ENCODE measurements at places on chromosomes 1 and 21. TPM values are rescaled to one million over a fixed set of nuclear protein-coding genes. Genes with fewer than 3 reads are reported as not detected.

DNA sequence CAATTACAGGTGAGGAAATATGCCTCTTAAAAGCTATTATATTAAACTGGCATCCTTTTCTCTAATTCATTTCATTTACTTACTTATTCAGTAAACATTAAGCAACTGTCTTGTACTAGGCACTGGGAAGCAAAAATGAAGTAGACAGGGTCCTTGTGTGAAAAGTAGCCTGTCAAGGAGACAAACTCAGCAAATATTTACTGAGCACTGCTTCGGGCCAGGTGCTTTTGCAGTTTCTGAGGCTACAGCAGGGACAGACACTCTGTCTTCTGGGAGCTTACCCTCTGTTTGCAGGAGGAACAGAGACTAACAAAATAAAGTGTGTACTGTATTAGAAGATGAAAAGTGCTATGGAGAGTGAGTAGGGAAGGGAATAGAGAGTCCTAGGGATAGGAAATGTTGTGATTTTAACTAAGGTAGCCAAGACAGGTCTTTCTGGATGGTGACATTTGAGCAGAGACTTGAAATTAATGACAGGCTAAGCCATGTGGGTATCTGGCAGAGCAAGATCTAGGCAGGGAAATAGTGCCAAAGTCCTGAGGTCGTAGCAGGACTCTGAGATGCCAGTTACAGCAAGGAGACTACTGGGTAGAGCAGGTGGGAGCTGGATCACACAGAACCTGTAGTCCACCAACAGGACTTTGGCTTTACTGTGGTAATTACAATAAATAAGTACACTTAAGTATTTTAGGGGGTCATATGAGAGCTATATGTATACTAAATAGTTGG is 133.0 kb downstream of the ITSN1 start:
- DNase-seq = no peak
- no peaks in the 10 kb centered on the region for H3K27me3 ChIP-seq
- no peaks in the 10 kb centered on the region for H3K4me1 ChIP-seq
- H3K4me3 ChIP-seq = no peak overlapping the region
- peaks cover 2% of the 10 kb centered on the region for H3K36me3 ChIP-seq

DNA sequence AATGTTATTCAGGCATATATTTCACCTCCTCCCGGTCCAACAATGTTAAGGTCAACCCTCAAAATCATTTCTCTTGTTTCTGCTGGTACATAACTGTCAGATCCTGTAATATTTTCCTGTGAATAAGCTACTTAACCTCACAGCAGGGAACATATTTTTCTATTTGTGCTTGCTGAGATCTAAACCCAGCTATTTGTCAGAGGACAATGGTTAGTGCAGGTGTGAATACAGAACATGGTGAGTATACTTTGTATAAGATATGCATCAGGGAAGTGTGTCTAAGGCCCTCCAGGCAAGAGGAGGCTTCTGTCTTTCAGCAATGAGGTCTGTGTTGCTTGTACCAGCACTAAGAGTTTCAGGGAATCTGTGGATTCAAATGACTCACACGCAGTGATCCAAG is 970.6 kb downstream of the NCAM2 start:
- H3K36me3 ChIP-seq = no peaks in the 10 kb centered on the region
- DNase-seq = no peak
- no peaks in the 10 kb centered on the region for H3K27me3 ChIP-seq
- H3K4me3 ChIP-seq = no peak overlapping the region
- no peak overlapping the region for H3K27ac ChIP-seq

GRCh38 chr1:60866226-60866900 is 216.0 kb upstream of the NFIA start:
- H3K4me1 ChIP-seq = no peaks in the 10 kb centered on the region
- DNase-seq = no peak
- H3K27ac ChIP-seq = no peak overlapping the region
- no peak overlapping the region for H3K4me3 ChIP-seq
- peaks cover 1% of the 10 kb centered on the region for H3K27me3 ChIP-seq
- no peaks in the 10 kb centered on the region for H3K36me3 ChIP-seq

GRCh38 chr1:207941665-207942064 is 30.7 kb upstream of the CD34 start:
- H3K27ac ChIP-seq = no peak overlapping the region
- H3K4me1 ChIP-seq = no peaks in the 10 kb centered on the region
- no peaks in the 10 kb centered on the region for H3K36me3 ChIP-seq
- no peak for DNase-seq
- no peak overlapping the region for H3K4me3 ChIP-seq

DNA sequence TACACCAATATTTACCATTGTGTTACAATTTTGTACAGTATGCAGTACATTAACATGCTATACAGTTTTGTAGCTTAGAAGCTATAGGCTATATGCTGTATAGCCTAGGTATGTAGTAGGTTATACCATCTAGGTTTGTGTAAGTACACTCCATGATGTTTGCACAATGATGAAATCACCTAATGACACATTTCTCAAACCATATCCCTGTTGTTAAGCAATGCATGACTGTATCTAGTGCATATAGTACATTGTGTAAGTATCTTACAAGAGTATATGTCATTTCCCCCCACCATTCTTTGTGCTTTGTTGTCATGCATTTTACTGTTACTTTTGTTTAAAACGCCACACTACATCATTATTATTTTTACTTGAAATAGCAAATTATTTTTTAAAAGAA is 65.7 kb upstream of the RNF11 start:
- DNase-seq = no peak
- H3K4me3 ChIP-seq = no peak overlapping the region
- peaks cover 8% of the 10 kb centered on the region for H3K4me1 ChIP-seq
- H3K27ac ChIP-seq = no peak overlapping the region
- peaks cover 5% of the 10 kb centered on the region for H3K27me3 ChIP-seq

The FBXO42 gene
- 10.2 TPM for total RNA-seq

DNA sequence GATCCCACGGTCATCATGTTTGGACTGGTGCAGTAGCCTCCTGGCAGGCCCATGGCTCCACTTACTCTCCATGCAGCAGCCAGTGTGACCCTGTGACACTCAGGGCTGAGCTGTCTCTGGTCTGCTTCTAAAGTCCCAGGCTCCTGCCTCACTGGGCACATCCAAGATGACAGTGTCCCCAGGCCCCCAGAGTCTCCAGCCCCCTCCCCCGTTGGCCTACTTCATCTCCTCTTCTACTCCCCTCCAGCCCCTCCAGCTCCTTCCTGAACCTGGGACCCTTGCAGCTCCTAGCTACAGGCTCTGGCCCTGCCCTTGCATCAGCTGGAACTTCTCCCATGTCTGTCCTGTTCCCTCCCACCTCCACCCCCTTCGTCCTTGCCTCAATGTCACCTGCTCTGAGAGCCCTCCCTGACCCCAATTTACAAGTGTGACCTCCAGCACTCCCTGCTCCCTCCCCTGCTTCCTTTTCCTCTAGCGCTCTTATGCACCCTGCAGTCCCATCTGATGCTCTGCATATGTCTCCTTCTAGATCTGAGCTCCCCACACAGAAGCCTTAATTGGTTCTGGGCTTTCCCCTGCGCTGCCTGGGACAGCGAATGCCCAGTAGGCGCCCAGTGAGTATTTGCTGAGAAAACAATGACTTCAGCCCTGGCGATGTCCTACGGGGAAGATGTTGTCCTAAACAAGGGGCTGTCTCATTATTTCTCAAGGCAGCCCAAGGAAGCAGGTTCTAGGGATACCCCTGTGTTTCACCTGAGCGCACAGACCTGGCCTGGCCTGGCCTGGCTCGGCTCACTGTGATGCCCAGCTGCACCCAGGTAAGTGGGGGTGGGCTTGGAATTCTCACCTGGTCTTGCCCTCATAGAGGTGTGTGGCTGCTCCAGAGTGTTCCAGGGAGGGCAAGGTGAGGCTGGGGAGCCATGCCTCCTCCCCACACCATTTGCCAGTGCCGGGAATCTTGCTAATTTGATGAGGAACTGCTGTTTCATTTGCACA is 600.6 kb downstream of the PTPRU start:
- peaks cover 21% of the 10 kb centered on the region for H3K27me3 ChIP-seq
- H3K36me3 ChIP-seq = no peaks in the 10 kb centered on the region
- H3K27ac ChIP-seq = no peak overlapping the region

DNA sequence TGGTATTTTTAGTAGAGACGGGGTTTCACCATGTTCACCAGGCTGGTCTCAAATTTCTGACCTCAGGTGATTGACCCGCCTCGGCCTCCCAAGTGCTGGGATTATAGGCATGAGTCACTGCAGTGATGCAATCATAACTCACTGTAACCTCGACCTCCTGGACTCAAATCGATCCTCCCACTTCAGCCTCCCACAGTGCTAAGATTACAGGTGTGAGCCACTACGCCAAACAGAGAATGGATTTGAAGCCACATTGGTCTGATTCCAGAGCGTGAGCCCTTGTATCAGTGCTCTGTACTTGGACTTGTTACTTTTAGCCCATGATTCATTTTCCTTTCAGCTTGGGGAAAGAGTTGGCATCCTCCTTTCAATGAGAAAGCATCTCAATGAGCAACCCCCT is 14.9 kb upstream of the ZNF683 start:
- peaks cover 30% of the 10 kb centered on the region for H3K4me1 ChIP-seq
- DNase-seq = no peak
- no peak overlapping the region for H3K4me3 ChIP-seq
- H3K36me3 ChIP-seq = no peaks in the 10 kb centered on the region

GRCh38 chr1:30034627-30035521 is 688.5 kb downstream of the MATN1 start:
- DNase-seq = no peak
- H3K27ac ChIP-seq = no peak overlapping the region
- H3K36me3 ChIP-seq = no peaks in the 10 kb centered on the region

The ARHGEF11 gene
- 3.2 TPM for total RNA-seq

DNA sequence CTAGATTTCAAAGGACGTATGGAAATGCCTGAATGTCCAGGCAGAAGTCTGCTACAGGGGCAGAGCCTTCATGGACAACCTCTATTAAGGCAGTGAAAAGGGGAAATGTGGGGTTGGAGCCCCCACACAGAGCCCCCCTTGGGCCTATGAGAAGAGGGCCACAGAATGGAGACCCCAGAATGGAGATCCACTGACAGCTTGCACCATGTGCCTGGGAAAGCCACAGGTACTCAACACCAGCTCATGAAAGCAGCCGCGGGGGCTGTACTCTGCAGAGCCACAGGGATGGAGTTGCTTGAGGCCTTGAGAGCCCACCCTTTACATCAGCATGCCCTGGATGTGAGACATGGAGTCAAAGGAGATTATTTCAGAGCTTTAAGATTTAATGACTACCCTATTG is 108.7 kb downstream of the DMRTB1 start:
- H3K27me3 ChIP-seq = peaks cover 1% of the 10 kb centered on the region
- peaks cover 4% of the 10 kb centered on the region for H3K36me3 ChIP-seq
- DNase-seq = peak; percentile 2
- H3K27ac ChIP-seq = no peak overlapping the region

- H3K36me3 ChIP-seq = peaks cover 33% of the 10 kb centered on the region
- H3K4me1 ChIP-seq = peaks cover 82% of the 10 kb centered on the region
- no peak for DNase-seq
- no peak overlapping the region for H3K27ac ChIP-seq
Observed at GRCh38 chr1:160807738-160808137, 11.8 kb downstream of the LY9 start.

- peak overlapping the region; percentile 98 for H3K27ac ChIP-seq
- peaks cover 78% of the 10 kb centered on the region for H3K4me1 ChIP-seq
- peaks cover 1% of the 10 kb centered on the region for H3K36me3 ChIP-seq
- no peaks in the 10 kb centered on the region for H3K27me3 ChIP-seq
Observed at GRCh38 chr1:12157366-12158231, 9.2 kb upstream of the TNFRSF1B start.

DNA sequence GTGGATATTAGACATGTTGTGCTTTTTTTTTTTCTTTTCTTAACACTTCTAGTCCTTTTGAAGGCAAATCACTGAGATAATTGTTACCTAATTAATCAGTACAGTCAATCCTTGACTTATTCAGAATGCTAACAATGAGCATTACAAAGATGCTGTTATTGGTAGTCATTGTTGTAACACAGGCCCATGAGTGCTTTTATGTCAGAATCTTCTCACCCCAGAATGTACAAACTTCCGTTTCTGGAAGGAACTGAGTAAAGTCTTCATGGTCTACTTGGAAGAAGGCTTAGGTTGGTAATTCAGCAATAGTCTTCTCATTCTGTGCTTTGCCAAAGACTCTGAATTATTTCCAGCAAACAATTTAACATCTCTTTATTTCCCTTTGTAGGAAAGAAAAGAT is 3.1 kb downstream of the KCNK1 start:
- no peaks in the 10 kb centered on the region for H3K36me3 ChIP-seq
- no peak overlapping the region for H3K4me3 ChIP-seq
- peaks cover 5% of the 10 kb centered on the region for H3K4me1 ChIP-seq
- DNase-seq = no peak
- H3K27ac ChIP-seq = no peak overlapping the region
- peaks cover 47% of the 10 kb centered on the region for H3K27me3 ChIP-seq

- no peaks in the 10 kb centered on the region for H3K36me3 ChIP-seq
- H3K4me1 ChIP-seq = no peaks in the 10 kb centered on the region
- no peak for DNase-seq
- H3K4me3 ChIP-seq = no peak overlapping the region
- peaks cover 14% of the 10 kb centered on the region for H3K27me3 ChIP-seq
Observed at GRCh38 chr1:37150986-37151385, 116.7 kb upstream of the GRIK3 start.

DNA sequence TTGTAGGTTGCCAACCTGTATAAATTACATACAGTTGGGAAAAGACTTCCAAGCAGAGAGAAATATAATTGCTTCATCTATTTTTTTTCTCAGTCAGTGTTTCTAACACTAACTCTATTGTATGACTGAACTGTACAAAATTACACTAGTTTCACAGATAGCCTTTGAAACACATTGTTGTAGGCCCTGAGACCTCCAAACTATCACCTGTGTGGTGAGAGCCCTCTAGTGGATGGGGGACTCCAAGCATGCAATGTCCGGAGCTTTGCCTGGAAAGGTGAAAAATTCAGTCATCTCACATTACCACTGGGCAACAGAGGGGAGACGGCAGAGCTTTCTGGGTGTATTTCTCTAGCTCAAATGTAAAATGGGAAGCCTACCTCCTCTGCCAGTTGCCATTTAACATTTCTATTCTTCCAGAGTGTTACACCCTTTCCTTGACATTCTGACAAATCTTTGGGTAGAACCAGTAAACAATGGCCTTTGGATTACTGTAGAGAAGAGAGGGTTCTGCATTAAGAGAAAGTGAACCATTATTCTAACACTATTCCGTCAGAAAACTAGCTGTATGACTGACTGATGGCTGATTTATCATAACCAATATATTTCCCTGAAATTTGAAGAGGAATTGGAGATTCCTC is 212.2 kb downstream of the LYPLAL1 start:
- H3K4me1 ChIP-seq = no peaks in the 10 kb centered on the region
- no peak overlapping the region for H3K4me3 ChIP-seq
- H3K27me3 ChIP-seq = no peaks in the 10 kb centered on the region
- no peaks in the 10 kb centered on the region for H3K36me3 ChIP-seq
- H3K27ac ChIP-seq = no peak overlapping the region

GRCh38 chr1:222911866-222912265 is 97.0 kb downstream of the DISP1 start:
- no peaks in the 10 kb centered on the region for H3K27me3 ChIP-seq
- no peak overlapping the region for H3K27ac ChIP-seq
- no peaks in the 10 kb centered on the region for H3K36me3 ChIP-seq
- DNase-seq = no peak
- H3K4me1 ChIP-seq = no peaks in the 10 kb centered on the region
- H3K4me3 ChIP-seq = no peak overlapping the region

The CACHD1 gene
- 2.9 TPM for total RNA-seq

The BRINP3 gene
- total RNA-seq = not detected

GRCh38 chr1:59122527-59122926 is 174.4 kb upstream of the FGGY start:
- no peak for DNase-seq
- peaks cover 11% of the 10 kb centered on the region for H3K4me1 ChIP-seq
- no peak overlapping the region for H3K27ac ChIP-seq
- peaks cover 9% of the 10 kb centered on the region for H3K27me3 ChIP-seq
- no peaks in the 10 kb centered on the region for H3K36me3 ChIP-seq

- no peak overlapping the region for H3K27ac ChIP-seq
- peaks cover 3% of the 10 kb centered on the region for H3K36me3 ChIP-seq
- H3K4me1 ChIP-seq = no peaks in the 10 kb centered on the region
- no peak overlapping the region for H3K4me3 ChIP-seq
Observed at GRCh38 chr1:115577513-115577912, 64.3 kb upstream of the VANGL1 start.

All from activated naive CD4-positive, alpha-beta T cell treated with anti-CD3 and anti-CD28 coated beads for 36 hours (primary cell).